ENCODE measurements at places on chromosomes 16 and 17.

GRCh38 chr16:46932802-46933201 is 40.7 kb downstream of the DNAJA2 start:
- DNase-seq = peak; percentile 45

DNA sequence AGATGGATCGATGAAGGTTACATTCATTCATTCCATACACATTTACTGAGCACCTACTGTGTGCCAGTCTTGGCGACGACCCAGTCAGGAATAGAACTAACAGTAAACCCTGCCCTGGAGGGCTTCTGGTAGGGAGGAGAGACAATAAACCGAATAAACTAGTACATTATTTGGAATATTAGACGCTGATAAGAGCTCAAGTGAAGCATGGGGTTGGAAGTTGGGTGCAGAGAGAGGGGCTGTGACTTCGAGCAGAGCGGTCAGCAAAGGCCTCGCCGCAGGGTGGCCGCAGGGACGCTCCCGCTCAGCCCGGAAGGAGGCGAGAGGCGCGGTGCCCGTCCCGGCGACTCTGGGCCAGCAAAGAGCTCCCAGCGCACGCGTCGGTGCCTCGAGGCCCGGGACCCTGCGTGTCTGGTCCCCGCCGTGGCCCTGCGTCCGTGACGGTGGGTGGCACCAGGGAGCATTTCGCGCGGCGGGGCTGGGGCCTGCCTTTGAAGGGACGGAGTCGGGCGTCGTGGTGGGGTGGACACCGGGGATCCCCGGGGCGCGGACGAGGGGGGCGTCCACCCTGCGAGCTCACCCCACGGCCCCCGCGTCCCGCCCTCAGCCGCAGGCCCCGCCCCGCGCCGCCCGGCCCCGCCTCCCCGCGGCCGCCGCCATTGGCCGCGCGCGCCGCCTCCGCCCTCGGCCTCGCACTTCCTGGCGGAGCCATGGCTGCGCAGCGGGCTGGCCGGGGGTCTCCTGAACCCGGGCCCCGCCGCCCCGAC is at the start of gene KLHL36:
Gene KLHL36, plus strand, starts transcription at position 684 of the 767 bp plus-strand sequence. CDS start 2,357 bp downstream, outside the sequence.
- DNase-seq = peak; percentile 60

GRCh38 chr17:11885051-11885450 is 112.2 kb downstream of the ZNF18 start:
- no peak for DNase-seq

DNA sequence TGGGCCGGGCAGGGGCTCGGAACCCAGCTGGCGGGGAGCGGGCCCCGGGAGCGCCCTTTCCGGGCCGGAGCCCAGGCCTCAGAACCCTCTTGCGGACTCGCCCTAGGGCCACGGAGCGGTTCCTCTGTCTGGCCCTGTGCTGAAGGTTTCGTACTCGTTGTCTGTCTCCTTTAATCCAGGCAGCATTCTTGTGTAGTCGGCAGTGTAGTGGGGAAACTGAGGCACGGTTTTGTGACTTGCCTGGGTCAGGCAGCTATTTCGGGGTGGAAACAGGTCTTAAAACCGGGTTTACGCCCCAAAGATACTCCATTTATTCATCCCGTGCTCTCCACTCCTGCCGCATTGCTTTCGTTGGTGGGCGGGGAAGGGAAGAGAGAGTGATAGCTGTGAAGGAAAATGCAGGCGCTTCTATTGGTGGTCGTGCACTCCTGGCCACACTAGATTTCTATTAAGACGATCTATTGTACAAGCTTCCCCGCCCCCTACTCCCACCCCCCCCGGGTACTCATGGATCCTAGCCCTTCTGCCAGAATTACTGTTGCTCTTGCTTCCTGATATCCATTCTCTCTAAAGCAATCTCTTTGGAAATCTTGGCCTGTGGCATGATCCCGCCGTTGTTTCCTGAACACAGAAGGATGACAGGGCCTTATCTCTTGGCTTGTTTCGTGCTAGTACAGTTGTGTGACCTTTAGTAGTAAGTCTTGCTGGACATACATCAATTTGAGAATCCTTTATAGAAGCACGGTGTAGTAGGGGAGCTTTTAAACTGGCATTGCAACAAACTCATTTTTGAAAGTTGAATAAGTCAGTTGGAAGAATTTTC is 751 bp downstream of the DCAF7 start:
- peak; percentile 34 for DNase-seq

- DNase-seq = peak; percentile 88
Measured at GRCh38 chr16:28923652-28924398, 1.2 kb downstream of the RABEP2 start.

GRCh38 chr16:83441517-83441916 is 366.3 kb upstream of the HSBP1 start:
- no peak for DNase-seq

- no peak for DNase-seq
Measured at GRCh38 chr16:4463522-4464163, 10.8 kb downstream of the NMRAL1 start.

DNA sequence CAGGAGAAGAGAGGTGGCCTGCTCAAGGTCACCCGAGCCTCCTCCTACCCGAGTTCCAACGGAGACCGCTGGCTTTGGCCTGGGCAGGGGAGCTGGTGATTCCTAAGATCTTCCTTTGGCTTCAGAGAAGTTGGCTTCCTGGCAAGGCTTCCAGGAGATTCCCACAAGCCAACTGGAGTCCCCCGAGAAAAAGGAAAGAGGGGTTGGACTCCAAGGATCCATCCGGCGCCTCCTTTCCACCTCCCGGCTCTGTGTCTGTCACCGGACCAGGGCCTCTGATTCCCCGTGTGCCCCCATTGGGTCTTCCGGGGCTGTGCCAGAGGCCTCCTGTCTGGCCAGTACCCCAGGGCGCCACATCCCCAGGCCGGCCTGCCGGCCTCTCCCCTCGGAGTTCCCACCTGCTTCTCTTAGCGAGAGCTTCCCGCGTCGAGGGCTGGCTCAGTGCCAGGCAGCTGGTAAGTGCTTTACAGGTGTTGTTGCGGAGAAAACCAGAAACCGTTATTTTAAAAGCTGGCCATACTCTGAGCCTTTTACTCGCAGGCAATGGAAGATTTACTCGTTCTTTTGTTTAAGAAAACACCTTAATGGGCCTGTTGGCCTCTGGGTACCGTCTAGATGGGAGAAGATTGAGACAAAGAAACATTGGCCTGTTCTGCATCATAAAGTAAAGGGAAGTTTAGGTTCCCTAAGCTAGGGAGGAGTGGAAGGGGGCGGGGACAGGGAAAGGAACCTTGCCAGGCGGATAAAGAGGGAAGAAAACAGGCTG is 258.4 kb upstream of the SDK2 start:
- DNase-seq = no peak

GRCh38 chr17:65297916-65298315 is 160.7 kb downstream of the RGS9 start:
- DNase-seq = no peak

GRCh38 chr17:5975661-5976060 is 94.5 kb upstream of the WSCD1 start:
- DNase-seq = no peak

DNA sequence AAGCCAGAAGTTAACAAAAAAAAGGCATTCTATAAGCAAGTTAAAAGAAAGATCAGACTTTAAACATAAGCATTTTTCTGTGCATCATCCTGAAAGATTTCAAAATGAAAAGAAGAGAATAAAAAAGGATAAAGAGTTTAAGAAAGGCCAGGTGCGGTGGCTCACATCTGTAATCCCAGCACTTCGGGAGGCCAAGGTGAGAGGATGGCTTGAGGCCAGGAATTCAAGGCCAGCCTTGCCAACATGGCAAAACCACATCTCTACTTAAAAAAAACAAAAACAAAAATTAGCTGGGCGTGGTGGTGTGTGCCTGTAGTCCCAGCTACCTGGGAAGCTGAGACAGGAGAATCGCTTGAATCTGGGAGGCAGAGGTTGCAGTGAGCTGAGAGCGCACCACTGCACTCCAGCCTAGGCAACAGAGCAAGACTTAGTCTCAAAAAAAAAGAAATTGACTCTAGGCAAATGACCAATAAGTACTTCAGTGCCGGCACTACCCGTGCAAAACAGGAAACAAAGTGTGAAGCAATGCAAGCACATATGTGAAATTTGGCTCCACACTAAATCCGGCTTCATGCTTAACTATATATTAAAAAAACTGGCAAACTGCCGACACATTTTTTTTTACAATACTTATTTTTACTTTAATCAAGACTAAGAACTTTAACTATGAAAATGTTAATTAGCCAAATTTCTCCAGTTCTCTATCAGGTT is 83.2 kb upstream of the C17orf78 start:
- DNase-seq = peak; percentile 28

GRCh38 chr17:74199306-74200092 is 4.0 kb upstream of the RPL38 start:
- peak; percentile 60 for DNase-seq

GRCh38 chr17:14038206-14038605 is 31.1 kb upstream of the COX10 start:
- no peak for DNase-seq

GRCh38 chr17:29659155-29659554 is 36.4 kb upstream of the CORO6 start:
- DNase-seq = no peak

DNA sequence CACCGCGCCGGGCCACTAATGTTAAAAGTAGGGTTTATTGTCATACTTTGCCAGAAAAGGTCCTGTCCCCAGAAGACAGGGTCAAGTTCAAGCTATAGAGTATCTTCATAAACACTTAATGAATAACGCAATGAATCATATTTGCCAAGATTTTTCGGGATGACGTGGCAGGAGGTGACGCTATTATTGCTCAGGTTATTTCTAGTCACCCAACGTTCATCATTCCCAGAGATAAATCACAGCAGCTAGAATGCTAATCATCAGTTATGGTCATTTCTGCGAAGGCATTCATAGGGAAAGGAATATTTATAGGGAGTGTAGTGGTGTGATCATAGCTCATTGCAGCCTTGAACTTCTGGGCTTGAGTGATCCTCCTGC is 2.0 kb downstream of the TMC5 start:
- no peak for DNase-seq

GRCh38 chr16:20049831-20050230 is 23.9 kb downstream of the GPR139 start:
- no peak for DNase-seq

DNA sequence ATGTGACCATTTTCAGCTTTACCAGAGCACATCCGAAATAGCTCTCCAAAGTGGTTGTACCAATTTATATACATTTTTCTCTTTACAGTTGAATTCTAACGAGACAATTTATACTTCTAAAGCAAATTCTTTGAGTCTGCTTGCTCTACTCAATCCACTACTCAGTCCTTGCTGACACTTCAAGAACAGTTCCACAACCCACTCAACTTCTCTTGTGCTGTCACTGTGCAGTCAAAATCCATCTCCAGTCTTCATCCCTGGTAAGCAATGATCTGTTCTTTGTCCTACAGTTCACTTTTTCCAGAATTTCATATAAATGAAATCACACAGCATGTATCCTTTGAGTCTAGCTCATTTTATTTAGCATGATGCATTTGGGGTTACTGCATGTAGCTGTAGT is 30.6 kb downstream of the NETO2 start:
- no peak for DNase-seq

DNA sequence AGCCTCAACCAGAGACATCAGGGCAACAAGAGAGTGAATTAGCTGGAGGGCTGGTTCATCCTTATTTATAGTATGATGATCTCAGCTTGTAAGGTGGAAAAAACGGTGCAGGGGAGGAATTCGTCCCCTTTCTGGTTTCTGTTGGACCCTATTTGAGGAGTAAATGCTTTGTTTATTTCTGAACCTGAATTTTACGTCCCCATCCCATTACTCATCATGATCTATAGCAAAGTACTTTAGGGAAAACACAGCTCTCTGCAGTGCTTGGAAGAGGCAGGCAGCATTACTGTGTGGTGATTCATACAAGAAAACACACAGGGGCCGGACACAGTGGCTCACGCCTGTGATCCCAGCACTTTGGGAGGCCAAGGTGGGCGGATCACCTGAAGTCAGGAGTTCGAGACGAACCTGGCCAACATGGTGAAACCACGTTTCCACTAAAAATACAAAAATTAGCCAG is 8.0 kb upstream of the VAT1L start:
- DNase-seq = no peak

DNA sequence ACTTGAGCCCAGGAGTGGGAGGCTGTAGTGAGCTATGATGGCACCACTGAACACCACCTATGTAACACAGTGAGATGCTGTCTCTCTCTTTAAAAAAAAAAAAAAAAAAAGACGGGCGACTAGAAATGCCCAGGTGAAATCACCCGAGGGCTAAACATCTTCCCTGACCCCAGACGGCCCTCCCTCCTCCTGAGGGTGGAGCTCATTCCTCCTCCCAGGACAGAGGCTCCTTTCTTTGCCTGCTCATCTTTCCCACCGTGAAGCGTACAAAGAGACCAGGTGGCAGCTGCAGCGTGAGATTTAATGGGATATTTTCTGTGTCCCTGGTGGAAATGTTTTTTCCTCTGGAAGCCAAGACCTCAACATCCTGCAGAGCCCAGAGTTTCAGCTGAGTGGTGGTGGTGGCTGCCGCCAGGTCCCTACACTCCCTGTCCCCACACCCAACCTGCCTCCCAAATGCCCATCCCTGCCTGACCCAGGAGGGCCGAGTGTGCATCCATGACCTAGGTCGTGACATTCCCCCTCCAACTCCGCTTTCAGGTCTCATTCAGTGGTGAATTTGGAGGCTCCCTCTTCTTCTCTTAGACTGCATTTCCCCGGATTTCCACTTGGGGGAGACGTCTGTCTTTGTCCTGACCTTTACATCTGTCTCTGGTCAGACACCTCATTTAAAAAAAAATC is 14.4 kb upstream of the GPRC5B start:
- peak; percentile 63 for DNase-seq

- peak; percentile 84 for DNase-seq
Measured at GRCh38 chr17:64028874-64029464, 8.5 kb upstream of the ICAM2 start.

DNA sequence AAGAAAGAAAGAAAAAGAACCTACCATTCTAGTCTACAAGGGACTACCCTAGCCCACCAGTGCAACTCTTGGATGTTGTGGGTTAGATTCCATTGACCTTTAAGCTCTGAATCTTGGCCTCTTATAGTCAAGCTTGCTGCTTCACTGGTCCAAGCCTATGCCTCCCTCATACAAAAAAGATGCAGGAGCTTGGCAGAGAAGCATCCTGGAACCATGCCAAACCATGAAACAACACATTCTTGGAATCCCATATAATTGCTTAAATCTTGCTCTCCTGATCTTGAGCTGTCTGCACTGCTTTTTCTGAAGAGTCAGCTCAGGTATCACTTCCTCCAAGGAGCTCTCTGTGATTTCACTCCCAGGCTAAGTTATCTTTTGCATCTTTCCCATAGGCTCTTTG is 117.9 kb upstream of the GPR139 start:
- no peak for DNase-seq

GRCh38 chr16:69889295-69889964 is 61.7 kb upstream of the CLEC18A start:
- DNase-seq = no peak

DNA sequence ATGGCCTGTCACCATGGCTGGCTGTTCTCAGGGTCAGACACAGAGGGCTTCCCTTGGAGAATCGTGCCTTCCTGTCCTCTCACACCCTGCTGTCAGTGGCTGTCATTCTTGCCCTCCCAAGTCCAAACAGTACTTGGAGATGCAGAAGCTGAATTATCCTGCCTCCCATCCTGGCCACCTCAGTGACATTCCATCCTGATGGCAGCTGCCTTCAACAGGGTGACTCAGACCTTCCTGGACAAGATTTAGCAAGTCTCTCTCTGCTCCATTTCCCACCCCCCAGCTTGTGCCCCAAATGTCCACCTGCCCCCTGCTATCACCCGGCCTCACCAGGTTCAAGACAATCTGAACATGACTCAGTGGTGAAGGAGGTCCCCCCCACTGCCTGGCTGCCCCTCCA is 4.8 kb upstream of the KRT36 start:
- DNase-seq = no peak

GRCh38 chr16:48833461-48833860 is 223.5 kb upstream of the N4BP1 start:
- DNase-seq = no peak

Data from GM12865 (cell line).